ENCODE measurements at places on chromosomes 12 and 14.

DNA sequence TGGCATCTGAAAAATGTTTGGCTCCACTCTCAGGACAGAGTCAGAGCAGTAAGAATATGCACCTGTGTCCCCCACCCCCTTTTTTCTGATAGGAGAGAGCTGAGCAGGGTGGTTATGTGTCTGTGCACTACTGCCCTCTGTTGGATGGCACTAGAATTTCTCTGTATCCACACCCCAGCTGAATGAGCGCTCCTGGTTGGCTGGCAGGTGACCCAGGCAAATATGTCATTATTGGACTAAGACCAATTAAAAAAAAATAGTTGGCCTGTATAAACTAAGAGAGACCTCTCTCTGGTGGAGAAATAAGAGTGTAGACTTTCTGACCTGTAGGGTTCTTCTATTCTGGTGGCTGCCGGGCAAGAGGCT is 107.0 kb downstream of the PTCSC3 start:
- no peak for DNase-seq

DNA sequence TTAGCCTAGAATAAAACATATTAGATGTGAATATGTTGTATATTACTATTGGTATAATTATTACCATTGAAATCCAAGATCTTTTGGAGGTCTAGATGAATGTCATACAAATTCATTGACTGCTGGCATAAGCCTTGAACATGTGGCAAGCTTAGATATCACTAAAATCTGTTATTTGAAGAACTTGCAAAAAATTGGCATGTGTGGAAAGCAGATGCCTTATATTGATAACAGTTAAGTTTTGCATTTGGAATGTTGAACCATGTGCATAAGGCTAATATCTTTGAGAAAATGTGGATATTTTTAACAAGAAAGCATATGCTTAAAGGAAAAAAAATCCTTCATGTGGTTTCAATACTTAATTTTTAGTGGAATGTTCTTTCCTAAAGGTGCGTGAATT is 203.6 kb upstream of the PRICKLE1 start:
- no peak for DNase-seq

DNA sequence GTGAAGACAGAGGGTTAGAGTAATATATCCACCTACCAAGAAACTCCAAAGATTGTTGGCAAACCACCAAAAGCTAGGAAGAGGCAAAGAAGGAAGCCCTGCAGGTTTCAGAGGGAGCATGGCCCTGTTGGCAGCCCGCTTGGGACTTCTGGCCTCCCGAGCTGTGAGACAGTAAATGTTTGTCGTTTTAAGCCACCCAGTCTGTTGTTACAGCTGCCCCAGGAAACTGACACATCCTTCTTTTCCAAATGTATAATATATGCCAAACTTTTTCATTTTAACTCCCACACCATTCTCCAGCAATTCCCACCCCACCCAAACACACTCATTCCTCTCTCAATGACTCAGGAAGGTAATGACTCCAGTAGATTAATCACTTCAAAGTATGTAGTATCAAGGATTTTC is 74.0 kb downstream of the RPS29 start:
- DNase-seq: no peak

- no peak for DNase-seq
These were observed 3.6 kb upstream of the SLC7A8 start for GRCh38 chr14:23186913-23187654.

DNA sequence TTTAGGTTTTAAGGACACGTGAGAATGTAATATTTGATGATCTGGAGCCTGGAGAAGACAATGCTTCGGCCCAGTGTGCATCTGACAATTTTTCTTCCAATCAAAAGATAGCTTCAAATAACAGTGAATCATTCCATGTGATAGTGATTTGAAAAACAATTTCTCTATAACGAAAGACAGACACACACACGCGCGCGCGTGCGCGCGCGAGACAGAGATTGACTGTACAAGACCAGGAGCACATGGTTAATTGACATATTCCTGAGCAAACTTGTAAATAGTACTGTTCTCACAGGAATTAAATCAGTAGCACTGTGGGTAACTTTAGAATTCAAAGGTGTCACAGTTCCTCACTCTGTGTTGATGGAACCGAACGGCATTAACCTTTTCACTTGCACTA is 287.5 kb upstream of the LMO3 start:
- DNase-seq: no peak

DNA sequence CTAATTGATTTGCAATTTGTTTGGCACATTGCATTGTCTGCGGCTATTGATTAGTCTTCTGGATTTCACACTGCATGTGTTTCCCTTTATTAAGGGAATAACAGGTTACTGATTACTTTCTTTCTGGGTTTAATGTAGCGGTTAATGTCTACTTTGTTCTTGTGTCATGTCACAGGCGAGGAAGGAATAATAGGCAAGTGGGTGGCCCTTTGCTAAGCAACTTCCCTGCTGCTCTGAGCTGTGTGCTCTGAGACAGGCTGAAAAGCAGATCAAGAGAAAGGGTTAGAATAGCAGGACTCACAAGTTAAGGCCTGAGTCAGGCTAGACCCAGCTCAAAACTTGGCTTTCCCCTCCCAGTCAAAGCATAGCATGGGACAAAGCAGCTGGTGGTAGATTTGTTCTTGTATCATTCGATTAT is 77.2 kb downstream of the NKX2-1 start:
- DNase-seq: no peak

GRCh38 chr12:92360543-92360942 is 214.9 kb upstream of the BTG1 start:
- DNase-seq: no peak

GRCh38 chr12:31362115-31362758 is 36.3 kb upstream of the SINHCAF start:
- no peak for DNase-seq

DNA sequence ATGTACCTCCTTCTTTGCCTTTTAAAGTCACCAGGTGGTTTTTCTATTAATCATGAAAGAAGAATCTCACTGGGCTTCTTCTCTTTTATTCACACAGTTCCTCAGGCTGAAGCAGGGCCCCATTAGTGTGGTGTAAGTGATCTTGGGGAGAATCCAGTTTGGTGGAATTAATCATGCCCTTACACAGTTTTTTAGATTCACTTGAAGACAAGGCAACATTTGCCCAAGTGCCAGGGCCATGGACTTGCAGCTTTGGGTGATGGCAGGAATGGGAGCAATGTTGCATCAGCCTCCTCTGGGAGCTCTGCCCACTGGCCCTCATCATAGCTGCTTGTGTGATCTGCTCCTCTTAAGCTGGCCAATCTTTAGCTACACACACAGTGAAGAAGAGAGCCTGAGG is 33.8 kb downstream of the KCNK10 start:
- no peak for DNase-seq

- no peak for DNase-seq
These were observed 16.6 kb upstream of the EEA1 start for GRCh38 chr12:92945659-92946220.

GRCh38 chr12:52832451-52832850 is 1.7 kb downstream of the KRT79 start:
- no peak for DNase-seq

- DNase-seq: no peak
These were observed 1.3 kb downstream of the FBXO33 start for GRCh38 chr14:39430762-39431415.

DNA sequence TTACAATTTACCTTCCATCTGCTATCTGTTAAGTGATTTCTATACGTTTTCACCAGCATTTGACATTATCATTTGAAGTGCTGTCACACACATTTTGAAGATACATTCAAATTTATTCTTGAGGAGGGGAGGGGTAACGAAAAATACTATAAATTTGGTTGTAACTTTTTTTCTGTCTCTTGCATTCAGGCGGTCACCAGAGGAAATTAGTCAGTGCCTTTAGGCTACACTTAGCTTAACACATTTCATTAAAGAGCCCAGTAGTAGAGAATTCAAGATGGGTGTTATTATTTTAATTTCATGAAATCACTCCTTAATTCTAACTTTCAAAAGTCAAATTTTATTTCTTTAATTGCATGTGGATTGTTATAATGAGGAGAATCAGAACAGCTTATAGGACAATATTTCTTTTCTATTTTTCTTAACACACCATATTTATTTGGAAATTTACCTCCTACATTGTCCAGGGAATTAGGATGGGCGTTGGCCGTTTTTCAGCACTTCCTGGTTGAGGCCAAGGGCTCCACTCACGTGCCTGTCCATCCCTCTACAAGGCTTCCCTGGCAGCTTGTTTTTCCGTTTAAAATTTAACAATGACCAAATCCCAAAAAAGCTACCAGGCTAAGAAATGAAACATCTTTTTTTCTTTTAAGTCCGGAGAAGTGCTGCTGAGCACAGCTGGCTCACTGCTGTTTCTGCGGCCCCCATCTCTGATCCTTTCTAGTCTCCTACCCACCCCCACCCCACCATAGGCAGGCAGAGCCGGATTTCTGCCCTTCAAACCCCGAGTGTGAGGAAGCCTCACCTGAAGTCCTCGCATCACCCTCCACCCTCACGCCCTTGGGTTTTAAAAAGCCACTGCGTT is 1.1 kb upstream of the FAR2 start:
- no peak for DNase-seq

DNA sequence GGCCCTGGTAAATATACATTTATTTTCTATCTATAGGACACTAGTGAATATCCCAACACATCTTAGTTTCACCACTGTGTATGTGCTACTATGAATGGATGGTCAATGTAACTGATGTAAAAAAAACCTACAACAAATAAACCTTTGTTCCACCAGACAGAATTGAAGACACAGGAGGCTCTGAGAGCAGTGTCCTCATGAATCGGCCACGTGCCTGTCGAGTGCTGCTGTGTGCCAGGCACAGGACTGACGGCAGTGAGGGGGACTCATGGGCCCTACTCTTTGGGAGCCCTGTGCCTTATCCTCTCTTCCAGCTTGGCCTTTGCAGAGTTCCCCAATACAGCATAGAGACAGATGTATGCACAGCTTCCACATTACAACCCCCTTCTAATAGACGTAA is 18.2 kb downstream of the CINP start:
- DNase-seq: no peak

- no peak for DNase-seq
These were observed 108.7 kb downstream of the GLT1D1 start for GRCh38 chr12:128961957-128962356.

DNA sequence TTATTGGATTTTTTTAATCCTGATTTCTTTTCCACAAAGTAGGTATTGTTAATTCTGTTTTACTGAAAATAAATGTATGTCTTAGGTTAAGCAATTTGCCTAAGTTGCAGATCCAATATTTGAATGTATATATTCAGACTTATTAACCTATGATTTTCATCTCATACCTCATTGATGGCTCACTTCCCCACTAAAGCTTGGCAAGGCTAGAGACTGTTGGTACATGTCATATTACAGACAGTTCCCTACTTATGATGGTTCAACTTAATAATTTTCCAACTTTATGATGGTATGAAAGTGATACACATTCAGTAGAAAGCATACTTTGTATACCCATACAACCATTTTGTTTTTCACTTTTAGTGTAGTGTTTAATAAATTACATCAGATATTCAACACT is 33.2 kb upstream of the KCNH3 start:
- DNase-seq: no peak

GRCh38 chr14:88541324-88541723 is 13.5 kb downstream of the PTPN21 start:
- no peak for DNase-seq

DNA sequence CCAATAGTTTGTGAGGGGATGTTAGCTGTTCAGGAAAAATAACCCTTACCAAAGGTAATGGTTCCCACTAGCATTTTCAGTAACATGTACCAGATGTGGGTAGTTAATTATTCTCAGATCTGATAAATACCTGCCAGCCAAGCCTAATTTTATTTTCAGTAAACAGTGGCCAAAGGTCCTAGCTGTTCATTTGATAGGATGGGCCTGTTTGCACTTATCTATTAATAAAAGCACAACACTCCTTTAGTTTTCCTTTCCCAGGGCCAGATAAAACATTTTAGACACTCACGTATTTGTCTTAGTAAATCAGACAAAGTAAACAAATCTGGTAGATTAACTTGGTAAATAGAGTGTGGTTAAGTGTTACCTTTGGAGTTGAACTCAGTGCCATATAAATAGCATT is 345.1 kb downstream of the RAD51B start:
- no peak for DNase-seq
